ENCODE measurements at places on chromosomes 11 and 22. TPM values are rescaled to one million over a fixed set of nuclear protein-coding genes. Genes with fewer than 3 reads are reported as not detected.
A peak's percentile ranks its signal among the peaks of the same experiment; 100 is the strongest.

Gene ST14
- total RNA-seq, result 0.34 TPM

Gene PKDREJ
- total RNA-seq, result under 0.01 TPM

Gene IFITM10
- 0.33 TPM for total RNA-seq

Gene MMP8
- not detected for total RNA-seq

Gene KRTAP5-1
- total RNA-seq, result not detected

Gene PHF21B
- not detected for total RNA-seq

Gene CARNS1
- total RNA-seq, result 0.23 TPM

Gene PACSIN3
- total RNA-seq, result 23.2 TPM

Gene SPI1
- not detected for total RNA-seq

Gene OR5A1
- total RNA-seq, result under 0.01 TPM

Gene SEC14L6
- total RNA-seq, result 0.05 TPM

DNA sequence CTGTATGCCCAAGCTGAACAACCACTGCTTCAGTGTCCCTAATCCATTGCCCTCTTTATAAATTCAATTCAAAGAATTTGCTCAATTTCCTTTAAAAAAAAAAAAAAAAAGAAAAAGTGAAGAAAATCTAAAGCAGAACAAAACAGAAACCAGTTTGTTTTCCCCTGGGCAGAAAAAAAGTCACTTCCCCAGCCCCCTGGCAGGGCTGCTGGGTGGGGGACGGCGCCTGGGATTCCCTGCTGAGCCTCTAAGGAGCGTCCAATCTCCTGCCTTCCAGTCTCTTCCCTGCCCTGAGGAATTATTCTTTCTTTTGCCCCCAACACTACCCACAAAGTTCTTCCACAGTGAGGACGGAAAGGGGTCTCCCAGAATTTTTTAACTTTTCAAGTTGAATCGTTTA lies 23.9 kb downstream of the DKK3 start:
- no peak for DNase-seq

GRCh38 chr11:41872426-41872825 lies 413.0 kb upstream of the LRRC4C start:
- no peak for DNase-seq

DNA sequence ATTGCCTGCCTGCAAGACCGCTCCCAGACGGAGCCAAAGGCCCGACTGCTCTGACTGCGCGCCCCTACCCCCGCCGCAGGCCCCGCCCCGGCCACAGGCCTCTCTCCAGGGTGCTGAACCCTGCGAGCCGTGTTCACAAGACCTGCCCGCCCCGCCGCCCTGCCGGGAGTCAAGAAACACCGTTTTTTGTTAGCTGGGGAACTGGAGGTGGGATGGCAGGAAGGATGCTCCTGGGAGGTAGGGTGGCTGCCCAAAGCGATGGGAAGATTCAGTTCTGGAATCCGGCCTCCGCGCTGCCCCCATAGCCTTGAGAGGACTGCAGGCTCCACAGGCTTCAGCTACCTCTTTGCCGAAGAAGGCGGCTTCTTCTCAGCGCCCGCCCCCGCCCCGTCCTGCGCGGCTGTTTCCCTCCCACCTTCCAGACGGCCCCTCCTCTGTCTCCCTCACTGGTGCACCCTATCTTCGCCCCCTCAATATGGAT lies 2.7 kb upstream of the PDE2A start:
- DNase-seq, result peak; percentile 62

DNA sequence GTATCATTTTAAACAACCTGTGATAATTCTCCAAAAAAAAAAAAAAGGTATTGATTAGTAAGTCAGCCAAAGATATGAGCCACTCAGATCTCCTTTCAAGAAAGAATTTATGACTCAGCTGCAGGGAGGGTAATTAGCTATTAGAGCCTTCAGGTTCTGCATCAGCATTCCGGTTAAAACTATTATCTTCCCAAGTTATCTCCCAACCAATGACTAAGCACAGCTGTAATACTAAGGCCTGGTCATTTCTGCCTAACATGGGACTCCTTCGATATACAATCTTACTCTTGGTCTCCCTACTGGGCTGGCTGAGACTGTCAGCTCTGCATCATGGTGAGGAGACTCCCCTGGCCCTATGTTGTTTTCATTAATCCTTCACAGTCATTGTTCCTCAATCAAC lies 60.4 kb downstream of the SBF2 start:
- DNase-seq, result peak; percentile 68

GRCh38 chr11:1120532-1121330 lies 37.0 kb upstream of the MUC5AC start:
- DNase-seq, result no peak

GRCh38 chr22:30262917-30263741 lies 3.5 kb downstream of the OSM start:
- peak; percentile 82 for DNase-seq

GRCh38 chr11:35650006-35650405 lies 12.6 kb upstream of the TRIM44 start:
- peak; percentile 42 for DNase-seq

DNA sequence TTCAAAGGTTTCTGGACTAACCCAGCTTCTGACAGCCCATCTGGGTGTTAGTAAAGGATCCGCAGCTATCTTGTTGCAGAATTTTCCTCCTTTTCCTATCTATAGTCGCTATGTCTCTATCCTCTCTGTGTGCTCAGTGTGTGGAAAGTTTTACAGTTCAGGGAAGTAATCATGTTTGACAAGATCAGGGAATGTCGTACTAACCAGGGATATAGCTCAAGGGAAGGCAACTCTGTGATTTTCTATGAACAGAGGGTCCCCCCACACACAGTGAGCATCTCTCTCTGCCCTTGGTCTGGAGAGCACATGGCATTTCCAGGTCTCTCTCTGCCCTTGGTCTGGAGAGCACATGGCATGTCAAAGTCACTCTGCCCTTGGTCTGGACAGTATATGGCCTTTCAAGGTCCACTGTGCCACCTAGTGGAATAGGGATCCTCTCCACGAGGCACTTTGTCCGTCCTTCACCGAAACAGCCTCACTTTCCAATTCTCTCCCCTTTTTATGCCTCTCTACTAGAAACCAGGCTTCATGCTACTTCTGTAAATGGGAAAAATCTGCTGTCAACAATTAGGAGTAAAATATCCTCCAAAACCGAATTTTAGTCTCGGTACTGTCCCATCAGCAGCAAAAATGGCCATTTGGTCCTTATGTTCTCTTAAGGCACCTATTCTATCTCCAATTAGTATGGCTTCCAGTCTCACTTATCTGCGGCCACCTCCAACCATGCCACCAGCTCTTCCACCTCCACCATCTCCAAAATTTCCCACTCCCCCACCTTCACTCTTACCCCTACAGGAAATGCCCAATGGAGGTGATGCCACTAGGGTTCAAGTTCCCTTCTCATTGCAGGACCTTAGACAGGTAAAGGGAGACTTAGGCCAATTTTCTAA lies 88.7 kb downstream of the IGLL5 start:
- no peak for DNase-seq

DNA sequence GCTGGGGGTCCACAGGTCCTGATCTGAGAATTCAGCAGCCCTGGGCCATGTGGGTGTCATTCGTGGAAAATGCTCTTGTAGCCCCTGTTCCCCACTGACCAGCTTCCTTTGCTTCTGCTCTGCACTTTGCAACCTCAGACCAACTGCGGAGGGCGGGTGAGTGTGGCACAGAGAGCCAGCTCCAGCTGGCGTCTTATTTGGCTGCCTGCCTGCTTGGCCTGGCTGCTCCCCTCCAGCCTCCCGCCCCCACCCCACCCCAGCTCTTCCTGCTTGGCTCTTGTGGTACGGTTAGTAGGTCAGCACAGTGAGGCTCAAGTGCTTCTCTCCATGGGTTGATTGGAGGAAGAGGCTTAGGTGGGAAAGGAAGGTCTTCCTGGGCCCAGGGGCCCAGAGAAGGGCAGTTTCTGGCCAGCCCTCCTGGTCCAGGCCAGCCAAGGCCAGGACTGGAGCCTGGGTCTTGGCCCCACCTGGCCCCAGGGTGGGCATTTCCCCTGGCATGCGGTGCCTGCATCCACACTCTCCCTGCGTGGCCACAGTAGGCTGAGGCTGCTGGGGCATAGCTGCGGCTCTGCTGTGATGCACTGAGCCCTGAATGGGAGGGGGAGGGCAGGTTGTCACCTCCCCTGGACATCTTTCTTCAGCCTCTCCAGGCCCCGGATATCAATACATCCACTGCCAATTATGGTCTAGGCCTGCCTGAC lies 26.5 kb downstream of the MYO7A start:
- DNase-seq, result peak; percentile 10

- no peak for DNase-seq
These were observed 6.6 kb upstream of the CHEK1 start for GRCh38 chr11:125618383-125618782.

GRCh38 chr11:59710136-59710847 lies 3.4 kb downstream of the OR10V1 start:
- no peak for DNase-seq

GRCh38 chr22:32414191-32414590 lies 2.1 kb upstream of the RTCB start:
- no peak for DNase-seq

- no peak for DNase-seq
These were observed 277.6 kb downstream of the BRD1 start for GRCh38 chr22:49550141-49550430.

- DNase-seq, result no peak
These were observed 174.5 kb upstream of the NTM start for GRCh38 chr11:131195661-131196517.

GRCh38 chr11:3989276-3989920 lies 105.2 kb upstream of the RRM1 start:
- no peak for DNase-seq

- DNase-seq, result no peak
These were observed 84.4 kb downstream of the MPPED2 start for GRCh38 chr11:30501744-30502143.

GRCh38 chr22:20092477-20092854 lies 12.4 kb downstream of the DGCR8 start:
- no peak for DNase-seq

DNA sequence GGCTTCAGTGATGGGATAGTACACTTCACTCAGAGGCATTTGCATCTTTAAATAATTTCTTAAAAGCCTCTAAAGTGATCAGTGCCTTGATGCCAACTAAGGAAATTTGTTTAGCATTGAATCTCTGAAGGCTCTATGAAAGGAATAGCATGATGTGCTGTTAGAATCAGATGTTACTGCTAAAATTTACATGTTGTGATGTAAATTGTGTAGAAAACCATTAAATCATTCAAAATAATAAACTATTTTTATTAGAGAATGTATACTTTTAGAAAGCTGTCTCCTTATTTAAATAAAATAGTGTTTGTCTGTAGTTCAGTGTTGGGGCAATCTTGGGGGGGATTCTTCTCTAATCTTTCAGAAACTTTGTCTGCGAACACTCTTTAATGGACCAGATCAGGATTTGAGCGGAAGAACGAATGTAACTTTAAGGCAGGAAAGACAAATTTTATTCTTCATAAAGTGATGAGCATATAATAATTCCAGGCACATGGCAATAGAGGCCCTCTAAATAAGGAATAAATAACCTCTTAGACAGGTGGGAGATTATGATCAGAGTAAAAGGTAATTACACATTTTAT lies 4.6 kb downstream of the MALAT1 start:
- DNase-seq, result peak; percentile 27

DNA sequence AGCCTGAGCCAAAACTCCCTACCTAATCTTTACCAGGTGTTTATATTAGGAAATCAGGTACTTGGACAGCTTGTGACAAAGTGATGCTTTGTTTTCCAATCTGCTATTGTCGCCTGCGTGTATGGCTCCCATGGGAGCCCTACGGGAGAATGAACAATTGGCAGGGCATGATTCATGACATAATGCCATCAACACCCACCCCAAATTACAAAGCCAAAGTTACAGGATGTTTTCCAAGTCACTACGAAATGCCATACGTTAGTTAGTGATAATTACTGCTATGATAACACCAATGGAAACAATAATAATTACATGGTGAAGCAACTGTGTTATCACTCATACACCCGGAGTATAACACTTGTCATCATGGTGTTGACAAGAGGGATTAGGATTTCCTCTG lies 226.4 kb downstream of the FAM181B start:
- DNase-seq, result no peak

GRCh38 chr22:39593066-39593930 lies 22.7 kb downstream of the CACNA1I start:
- DNase-seq, result peak; percentile 71

- DNase-seq, result peak; percentile 18
These were observed 50.5 kb upstream of the ZBED5 start for GRCh38 chr11:10908215-10908951.

DNA sequence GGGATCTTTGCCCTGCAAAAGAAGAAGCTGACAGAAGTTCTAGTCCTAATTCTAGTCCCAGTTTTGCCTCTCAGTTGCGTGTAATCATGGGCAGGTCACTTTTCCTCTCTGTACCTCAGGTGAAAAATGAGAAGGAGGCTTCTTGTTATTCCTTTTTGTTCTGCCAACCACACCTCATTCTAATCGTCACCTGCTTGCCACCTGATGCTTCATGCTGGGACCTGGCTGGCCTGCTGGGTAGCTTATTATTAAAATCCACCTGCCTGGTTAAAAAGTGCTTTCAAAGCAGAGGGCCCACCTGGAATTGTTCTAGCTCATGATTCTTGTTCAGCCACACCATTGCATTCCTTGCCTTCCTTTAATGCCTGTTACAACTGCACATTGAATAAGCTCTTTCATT lies 8.4 kb upstream of the ALG8 start:
- DNase-seq, result no peak

- DNase-seq, result no peak
These were observed 41.5 kb upstream of the CCND1 start for GRCh38 chr11:69599502-69599901.

DNA sequence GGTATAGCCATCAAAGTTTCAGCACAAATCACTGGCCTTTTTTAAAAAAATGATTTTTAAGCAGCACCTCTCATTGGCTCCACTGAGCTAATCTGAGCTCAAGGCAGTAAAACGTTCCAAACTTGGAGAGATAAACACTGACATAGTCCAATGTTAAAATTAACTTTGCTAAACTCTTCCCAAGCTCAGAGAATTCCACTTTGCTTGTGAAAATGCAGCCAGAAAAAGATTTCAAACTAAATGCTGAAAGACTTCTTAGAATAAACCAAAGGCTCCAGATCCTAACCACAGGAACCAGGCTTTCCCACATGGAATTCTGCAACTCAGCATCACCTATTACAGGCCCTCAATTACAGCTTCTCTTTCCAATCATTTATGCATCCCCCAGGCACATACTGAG lies 84.7 kb upstream of the GDPD4 start:
- no peak for DNase-seq

- DNase-seq, result no peak
These were observed 31.6 kb upstream of the GAL start for GRCh38 chr11:68652683-68653156.

DNA sequence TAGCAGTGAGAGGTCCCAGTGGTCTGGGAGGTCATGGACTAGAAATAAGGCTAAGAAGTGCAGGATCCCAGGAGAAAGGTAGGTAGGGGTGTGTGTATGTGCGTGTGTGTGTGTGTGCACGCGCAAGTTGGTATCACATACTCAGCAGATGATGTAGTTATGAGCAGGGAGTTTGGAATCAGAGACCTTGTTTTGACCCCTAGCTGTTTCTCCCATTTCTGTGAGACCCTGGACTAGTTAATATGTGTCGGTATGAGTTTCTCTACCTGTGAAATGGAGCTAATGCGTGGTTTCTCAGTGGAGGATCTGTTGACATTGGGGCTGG lies 1.3 kb downstream of the SERPING1 start:
- DNase-seq, result no peak

GRCh38 chr11:113587308-113587739 lies 112.1 kb upstream of the DRD2 start:
- no peak for DNase-seq

Measured in dermis blood vessel endothelial cell (primary cell).